Renal pelvis (tissue), 12 donors: ENCODE measurements at places on chromosomes 6 and 20. TPM values are rescaled to one million over a fixed set of nuclear protein-coding genes. Genes with fewer than 3 reads are reported as not detected.

Gene MLN
- 1.4 TPM for polyA plus RNA-seq

Gene RHAG
- 0.71 TPM for polyA plus RNA-seq

Gene GHRH
- not detected for polyA plus RNA-seq

DNA sequence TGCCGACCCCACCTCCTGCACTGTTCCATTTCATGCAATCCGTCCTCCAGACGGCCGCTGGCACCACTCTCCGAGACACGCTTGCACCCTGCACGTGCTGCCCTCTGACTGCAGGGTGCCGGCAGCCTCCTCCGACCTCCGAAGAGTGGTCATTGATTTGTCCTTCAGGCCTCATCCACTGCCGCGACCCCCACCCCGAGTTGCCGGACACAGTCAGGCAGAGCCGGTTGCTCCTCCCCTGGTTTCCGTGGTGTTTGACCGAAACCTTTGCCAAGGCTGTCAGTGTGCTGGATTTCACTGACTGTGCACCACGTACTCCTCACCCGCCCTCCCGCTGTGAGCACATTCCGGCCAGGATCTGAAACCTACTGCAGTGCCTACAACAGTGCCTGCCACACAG lies 156.4 kb upstream of the PDE10A start:
- no peak for DNase-seq

- DNase-seq, result no peak
Observed at GRCh38 chr6:73032586-73032985, 192.7 kb downstream of the KHDC1L start.

GRCh38 chr6:159989492-159990480 lies 20.9 kb downstream of the IGF2R start:
- DNase-seq, result no peak

GRCh38 chr20:31476643-31477215 lies 1.6 kb downstream of the REM1 start:
- DNase-seq, result no peak

- no peak for DNase-seq
Observed at GRCh38 chr20:39778847-39779604, 816.9 kb downstream of the DHX35 start.

DNA sequence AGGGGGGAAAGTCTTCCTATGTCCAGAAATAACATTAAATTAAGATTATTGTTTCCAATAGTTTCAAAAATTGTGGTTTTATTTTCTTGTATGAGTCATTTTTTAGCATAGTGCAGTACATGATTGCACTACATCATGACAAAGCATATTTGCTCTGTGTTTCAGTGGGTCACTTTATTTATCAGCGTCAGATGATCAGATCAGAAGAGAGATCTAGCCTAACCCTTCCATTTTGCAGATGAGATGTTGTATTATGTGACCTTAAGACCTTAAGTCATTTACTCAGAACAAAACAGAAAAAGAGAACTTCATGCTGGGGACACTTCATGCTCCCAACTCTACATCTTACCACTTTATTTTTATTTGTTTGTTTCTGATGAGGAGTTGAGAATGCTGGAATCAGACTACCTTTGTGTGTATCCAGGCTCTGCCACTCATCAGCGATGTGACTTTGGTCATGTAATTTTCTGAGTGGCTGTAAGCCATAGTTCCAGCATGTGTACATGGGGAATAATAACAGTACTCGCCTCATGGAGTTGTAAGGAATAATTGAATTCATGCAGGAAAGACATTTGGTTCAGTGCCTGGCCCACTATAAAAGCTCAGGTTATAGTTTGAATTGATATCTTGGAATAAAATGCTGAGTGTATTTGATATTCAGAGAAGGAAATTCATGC lies 13.5 kb downstream of the EYA4 start:
- DNase-seq, result no peak

GRCh38 chr6:149924206-149924932 lies 1.4 kb upstream of the RAET1G start:
- DNase-seq, result no peak

- DNase-seq, result no peak
Observed at GRCh38 chr6:55277646-55278045, 49.6 kb upstream of the GFRAL start.

GRCh38 chr20:63045991-63046390 lies 39.2 kb upstream of the BHLHE23 start:
- DNase-seq, result no peak

DNA sequence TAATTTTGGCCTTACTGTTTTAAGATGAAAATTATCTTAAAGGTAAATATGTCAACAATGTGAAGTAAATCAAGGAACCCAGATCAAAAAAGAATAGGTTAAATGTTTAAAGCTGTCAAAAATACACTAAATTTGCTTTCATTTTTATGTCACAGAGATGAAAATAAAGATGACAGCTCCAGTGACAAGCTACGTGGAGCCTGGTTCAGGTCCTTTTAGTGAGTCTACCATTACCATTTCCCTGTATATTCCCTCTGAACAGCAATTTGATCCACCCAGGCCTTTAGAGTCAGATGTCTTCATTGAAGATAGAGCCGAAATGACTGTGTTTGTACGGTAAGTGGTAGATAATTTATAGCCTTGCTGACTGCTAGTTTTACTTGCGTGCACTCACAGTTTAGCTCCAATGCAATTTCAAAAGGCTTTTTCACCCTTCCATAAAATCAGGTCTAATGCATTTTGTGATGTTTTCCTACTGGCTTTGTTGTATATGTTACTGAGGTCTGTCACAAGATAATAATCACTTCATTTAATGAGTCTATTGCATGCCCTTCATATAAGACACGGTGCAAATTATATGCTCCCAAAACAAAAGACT lies 1.9 kb downstream of the HEBP2 start:
- DNase-seq, result no peak

DNA sequence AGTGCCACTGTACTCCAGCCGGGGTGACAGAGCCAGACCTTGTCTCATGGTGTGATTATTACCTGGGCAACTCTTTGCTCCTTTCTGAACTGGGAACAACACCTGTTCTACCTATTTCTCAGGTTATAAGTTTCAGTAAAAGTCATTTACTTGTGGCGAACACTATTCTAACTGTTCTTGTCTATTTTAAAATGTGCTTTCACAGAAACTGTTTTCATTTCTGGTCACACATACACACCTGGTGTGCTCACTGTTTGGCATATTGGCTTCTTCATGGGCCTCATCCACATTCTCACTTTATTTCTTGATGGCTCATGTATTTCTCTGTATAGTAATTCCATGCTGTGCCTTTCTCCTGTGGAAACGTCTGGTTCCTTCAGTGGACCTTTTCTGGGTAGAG lies 30.5 kb upstream of the XRN2 start:
- no peak for DNase-seq

DNA sequence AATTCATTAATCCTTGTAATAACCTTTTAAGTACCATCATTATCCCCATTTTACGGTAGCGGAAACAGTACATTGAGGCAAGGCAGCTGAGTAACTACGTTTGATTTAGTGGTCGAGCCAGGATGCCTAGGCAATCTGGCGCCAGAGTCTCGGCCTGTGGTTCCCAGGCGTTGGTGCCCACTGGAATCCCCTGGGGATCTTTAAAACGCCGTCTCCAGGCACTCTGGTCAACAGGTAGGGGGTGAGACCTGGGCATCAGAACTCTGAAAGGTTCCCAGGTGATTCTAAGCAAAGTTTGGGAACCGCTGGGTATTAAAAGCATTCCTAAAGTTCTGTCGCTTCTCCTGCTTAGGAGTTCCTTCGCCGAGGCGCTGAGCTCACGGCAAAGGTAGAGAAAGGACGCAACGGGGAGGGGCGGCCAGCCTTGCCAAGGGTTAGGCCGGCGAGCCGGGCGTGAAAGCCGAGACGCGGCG lies 939 bp downstream of the DTNBP1 start:
- peak; percentile 34 for DNase-seq

DNA sequence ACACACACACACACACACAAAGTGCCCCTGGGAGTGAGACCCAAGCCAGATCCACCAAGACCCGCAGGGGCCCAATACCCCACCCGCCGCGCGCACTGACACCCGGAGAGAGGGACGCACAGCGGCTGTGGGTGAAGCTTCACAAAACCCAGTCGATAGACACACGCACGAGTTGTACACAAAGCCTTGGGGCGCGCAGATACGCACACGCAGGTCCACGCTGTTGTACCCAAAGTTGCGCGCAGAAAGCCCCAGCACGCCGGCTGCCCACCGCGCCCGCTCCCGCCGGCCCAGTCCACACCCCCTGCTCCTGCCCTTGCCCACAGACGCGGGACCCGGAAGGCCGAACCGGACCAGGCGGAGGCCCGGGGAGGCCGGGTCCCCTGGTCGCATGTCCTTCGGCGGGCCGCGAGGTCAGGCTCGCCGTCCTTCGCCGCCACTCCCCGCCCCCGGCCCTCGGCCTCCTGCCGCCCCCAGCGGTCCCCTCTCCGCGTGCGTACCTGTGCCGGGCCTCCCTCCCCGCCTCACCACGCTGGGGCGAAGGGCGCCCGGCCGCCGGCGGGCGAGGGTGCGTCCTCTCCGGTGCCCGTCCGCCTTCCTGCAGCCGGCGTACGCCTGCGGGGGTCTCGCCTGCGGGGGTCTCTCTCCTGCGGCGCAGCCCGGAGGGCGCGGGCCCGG lies at the start of gene TMEM74B:
TMEM74B (minus strand) TSS at position 344 of the 678 bp plus-strand sequence. CDS start 1,180 bp downstream, outside the sequence.
- no peak for DNase-seq

DNA sequence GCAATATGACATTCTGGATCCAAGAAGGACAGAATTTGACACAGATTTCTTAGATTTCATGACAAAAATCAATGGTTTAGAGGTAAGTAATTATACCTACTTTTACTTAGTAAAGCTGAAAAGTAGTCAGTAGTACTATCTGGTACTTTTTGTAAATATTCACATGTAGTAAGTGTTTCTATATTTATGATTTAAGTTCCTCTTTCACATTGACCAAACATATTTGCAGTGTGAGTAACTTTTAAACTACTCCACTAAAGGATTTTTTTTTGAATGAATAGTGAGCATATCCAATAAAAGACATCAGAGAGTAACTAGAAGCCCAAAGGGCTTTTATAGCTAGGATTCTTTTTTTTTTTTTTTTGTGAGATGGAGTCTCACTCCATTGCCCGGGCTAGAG lies 60.8 kb downstream of the DNAH8 start:
- no peak for DNase-seq
